Left cardiac atrium (tissue), 4 donors: ENCODE measurements at places on chromosomes 6 and 20.

GRCh38 chr6:129544892-129545612 lies 164.9 kb downstream of the ARHGAP18 start:
- DNase-seq: no peak

- no peak for DNase-seq
Measured at GRCh38 chr6:17740559-17741220, 34.0 kb upstream of the NUP153 start.

- DNase-seq: no peak
Measured at GRCh38 chr20:298776-299391, 1.5 kb downstream of the ZCCHC3 start.

DNA sequence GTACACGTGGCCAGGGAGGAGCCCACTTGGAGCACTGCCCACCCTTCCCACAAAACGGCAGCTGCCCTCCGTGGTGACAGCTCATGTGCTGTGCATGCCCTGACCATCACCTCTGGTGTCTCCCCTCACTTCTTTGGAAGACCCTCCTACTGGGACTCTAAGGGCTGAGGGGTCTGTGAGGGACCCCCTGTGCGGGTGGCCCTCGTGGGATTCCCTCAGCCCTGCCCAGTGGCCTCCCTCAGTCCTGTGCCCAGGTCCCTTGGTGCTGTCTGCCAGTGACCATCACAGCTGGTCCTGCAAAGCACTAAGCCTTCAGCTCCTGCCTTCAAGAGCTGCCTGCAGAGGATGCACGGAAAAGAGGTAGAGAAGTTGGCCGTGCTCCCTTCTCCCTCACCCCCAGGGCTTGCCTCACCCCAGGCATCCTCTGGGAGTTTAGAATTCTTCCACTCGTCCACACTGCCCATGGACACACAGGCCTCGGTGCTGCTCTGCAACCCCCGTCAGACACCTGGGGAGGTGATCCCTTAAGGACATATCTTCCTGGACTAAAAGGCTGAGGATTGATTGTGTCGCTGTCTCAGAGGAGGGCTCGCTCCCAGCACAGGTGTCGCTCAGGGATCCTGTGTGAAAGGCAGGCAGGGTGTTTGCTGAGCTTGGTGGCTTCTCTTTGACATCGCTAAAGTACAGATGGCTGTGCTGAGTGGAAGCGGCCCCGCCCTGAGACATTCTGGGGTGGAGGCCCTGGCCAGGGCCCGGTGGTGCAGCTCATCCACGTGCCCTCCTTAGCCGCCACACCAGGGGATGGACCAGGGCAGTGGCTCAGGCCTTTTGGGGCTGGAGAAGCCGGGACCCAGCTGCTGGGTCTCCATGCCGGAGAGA lies 119.5 kb upstream of the FRMD1 start:
- DNase-seq: no peak

DNA sequence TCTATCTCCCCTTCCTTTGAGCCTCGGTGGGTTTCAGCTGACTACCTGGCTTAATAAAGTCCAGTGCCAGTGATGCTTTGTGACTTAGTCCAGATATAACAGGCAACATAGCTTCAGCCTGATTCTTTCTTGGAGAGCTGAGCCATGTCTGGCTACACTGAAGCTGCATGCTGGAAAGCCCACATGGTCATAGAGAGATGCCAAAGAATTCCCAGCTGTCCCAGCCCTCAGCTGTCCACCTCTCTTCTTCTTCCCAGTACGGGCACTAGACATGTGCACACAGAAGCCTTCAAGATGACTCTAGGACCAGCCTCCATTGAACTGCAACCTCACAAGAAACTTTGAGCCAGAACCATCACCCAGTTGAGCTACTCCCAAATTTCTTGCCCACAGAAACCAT lies 154.1 kb upstream of the MYLIP start:
- no peak for DNase-seq

GRCh38 chr6:105814745-105815536 lies 271.2 kb upstream of the PRDM1 start:
- no peak for DNase-seq

- no peak for DNase-seq
Measured at GRCh38 chr6:167645368-167645767, 181.3 kb upstream of the AFDN start.

GRCh38 chr6:110486756-110487155 lies 10.3 kb upstream of the SLC22A16 start:
- DNase-seq: no peak

DNA sequence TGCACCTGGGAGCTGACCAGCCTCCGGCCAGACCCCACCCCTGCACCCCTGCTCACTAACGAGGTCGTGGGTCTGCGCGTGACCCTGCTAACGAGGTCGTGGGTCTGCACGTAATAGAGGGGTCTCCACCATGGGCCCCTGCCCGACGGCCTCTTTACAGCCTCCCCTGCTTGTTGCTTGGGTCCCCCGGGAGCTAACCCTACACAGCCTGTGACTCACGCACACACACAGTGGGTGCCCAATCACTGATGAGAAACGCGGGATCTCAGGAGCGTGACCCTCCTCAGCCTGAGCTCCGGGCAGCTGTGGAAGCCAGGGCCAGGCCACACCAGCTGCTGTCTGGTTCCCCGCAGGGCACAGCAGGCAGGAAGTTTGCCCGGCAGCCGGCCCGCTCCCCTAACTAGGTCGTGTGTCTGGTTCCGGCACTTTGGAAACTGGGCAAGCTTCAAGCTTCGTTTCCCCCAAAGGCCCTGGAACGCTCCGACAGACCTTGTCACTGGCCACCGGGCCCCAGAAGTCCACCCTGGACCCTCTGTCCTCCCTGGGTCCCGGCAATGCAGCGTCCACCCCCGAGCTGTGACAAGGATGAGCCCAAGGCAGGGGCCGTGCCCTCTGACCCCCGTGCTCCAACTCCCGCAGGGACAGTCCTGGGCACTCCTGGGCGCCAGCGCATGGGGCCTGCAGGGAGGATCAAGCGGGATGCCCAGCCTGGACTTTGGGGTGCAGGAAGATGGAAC lies 767 bp downstream of the PTK6 start:
- DNase-seq: peak; percentile 24

DNA sequence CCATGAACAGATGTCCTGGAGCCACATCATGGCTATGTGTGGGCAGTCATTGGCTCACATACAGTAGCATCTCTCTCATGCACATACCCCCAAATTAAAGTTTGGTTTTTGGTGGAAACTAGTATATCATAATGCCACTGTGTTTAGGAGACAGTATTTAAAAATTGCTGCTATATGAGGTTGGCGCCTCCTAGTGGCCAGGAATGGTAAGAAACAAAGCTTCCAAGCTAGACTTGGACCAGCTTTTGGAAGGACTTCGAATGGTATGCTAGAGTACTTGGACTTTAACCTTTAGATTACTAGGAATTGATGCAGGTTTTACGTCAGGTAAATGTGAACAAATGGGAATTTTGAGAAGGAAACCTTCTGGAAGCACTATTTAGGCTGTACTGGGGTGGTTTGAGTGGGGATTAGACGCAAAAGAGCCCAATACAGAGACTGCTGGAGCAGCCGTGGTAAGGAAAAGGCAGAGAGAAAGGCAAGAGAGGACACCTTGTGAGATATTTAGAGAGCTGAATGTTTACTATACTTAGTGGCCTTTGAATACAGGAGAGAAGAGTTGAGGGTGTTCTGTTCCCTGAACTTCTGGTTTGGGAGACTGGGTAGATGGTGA lies 23.8 kb downstream of the PRSS35 start:
- DNase-seq: peak; percentile 26

- DNase-seq: no peak
Measured at GRCh38 chr6:146919017-146919416, 285.2 kb upstream of the STXBP5 start.

GRCh38 chr20:5270603-5271002 lies 46.2 kb downstream of the PROKR2 start:
- no peak for DNase-seq

GRCh38 chr20:1997483-1998192 lies 3.8 kb upstream of the PDYN start:
- DNase-seq: no peak

GRCh38 chr20:48581167-48581566 lies 246.6 kb downstream of the PREX1 start:
- DNase-seq: no peak

DNA sequence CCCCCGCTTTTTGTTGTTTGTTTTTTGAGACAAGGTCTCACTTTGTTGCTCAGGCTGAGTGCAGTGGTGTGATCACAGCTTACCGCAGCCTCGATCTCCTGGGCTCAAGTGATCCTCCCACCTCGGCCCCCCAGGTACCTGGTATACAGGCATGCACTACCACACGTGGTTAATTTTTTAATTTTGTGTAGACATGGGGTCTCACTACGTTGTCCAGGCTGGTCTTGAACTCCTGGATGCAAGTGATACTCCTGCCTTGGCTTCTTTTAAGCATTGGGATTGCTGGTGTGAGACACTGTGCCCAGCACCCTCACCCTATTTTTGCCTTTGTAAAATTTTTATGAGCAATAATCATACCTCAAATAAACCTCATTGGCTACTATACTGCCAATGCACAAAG lies 5.5 kb downstream of the ENPP3 start:
- no peak for DNase-seq

GRCh38 chr6:17211101-17211500 lies 70.1 kb upstream of the RBM24 start:
- DNase-seq: no peak

GRCh38 chr6:56838016-56838555 lies 116.8 kb upstream of the BEND6 start:
- no peak for DNase-seq

DNA sequence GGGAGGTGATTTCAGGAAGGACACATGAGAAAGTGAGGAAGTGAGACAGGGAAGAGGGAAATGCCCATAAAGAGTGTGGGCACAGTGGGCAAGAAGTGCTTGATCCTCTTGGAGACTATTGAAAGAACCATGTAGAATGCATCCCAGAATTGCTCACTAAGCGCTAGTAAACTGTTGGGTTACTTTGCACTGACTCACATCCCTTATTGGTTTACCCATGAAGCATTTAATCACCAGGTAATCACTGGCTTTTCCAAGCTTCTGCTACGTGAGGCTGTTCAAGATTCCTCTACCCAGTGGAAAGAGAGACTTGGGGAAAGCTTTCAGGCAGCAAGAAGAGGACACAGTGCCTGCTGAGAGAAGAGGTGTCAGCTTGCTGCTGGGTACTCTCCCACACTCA lies 410.0 kb upstream of the JAG1 start:
- no peak for DNase-seq

DNA sequence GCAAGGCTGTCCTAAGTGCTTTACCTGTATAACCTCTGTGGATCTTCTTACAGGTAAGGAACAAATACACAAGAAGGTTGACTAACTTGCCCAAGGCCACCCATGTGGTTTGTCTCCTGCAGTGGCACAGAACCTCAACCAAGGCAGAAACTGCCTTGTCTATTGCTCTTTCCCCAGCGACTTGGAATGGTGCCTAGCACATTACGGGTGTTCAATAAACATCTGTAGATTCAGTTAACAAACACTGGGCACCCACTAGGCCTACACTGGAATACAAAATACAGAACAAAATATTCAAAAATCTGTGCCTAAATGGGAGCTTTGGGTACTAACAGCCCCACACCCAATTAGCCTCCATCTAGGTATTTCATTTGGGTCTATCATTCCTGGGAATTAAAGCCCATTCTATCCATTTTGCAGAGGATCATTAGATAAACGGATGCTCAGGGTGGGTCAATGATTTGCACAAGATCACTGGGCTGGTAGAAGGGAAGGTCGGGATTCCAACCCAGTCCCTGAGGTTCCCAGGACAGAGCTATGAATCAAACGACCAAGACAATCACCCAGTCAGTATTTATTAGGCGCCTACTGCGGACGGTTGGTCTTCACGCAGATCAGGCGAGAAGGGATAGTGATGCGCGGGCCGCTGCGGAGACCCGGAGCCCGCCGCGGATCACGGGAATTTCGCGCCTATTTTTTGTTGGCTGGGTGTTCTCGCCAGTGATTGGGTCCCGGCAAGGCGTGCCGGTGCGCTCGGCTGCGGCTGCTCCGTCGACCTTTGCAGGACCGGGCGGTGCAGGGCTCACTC lies at the start of gene STK35:
STK35 (plus strand) TSS at position 771 of the 808 bp plus-strand sequence. CDS start 55 bp downstream, outside the sequence.
- no peak for DNase-seq
